Ovary (tissue), 10 donors: ENCODE measurements at places on chromosomes 12 and 14. TPM values are rescaled to one million over a fixed set of nuclear protein-coding genes. Genes with fewer than 3 reads are reported as not detected.

KLHDC1 gene
- 16.8 TPM for total RNA-seq

DNA sequence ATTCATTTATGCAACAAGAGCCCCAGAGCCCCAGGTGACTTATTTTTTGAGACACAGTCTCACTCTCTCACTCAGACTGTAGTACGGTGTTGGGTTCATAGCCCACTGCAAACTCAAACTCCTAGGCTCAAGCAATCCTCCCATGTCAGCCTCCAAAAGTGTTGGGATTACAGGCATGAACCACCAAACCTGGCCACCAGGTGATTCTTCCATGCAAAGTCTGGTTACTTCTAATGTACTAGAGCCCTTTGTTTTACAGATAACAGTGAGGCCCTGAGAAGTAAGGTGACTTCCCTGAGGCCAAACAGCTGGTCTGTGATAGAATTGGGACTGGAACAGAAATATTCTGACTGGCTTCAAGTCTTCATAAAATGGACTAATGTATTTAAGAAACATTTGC lies 10.0 kb upstream of the KCNK10 start:
- H3K27me3 ChIP-seq, result no peaks in the 10 kb centered on the region
- no peak overlapping the region for H3K27ac ChIP-seq
- DNase-seq, result no peak
- no peak overlapping the region for H3K4me3 ChIP-seq

GRCh38 chr12:31317471-31318395 lies 8.2 kb downstream of the SINHCAF start:
- H3K27me3 ChIP-seq, result no peaks in the 10 kb centered on the region
- H3K36me3 ChIP-seq, result no peaks in the 10 kb centered on the region
- no peak overlapping the region for H3K27ac ChIP-seq

DNA sequence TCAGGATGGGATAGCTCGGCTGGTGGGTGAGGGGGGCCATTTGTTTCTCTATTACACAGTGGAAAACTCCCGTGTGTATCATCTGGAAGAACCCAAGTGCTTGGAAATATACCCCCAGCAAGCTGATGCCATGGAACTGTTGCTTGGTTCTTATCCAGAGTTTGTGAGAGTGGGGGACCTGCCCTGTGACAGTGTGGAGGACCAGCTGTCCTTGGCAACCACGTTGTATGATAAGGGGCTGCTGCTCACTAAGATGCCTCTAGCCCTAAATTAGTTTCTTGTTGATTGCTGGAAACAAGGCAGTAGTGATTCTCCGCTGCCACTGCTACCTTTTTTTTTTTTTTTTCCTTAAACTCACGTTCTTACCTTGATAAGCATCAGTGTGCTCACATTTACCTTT lies 1.9 kb downstream of the RIOX1 start:
- H3K4me3 ChIP-seq, result no peak overlapping the region
- H3K27ac ChIP-seq, result no peak overlapping the region
- no peak for DNase-seq
- no peaks in the 10 kb centered on the region for H3K36me3 ChIP-seq

- no peak within 1 kb of the TSS for H3K27ac ChIP-seq
- no peaks in the 10 kb centered on the region for H3K36me3 ChIP-seq
- peak within 1 kb of the TSS; percentile 81 for H3K4me3 ChIP-seq
- H3K4me1 ChIP-seq, result peaks cover 8% of the 10 kb centered on the region
- H3K27me3 ChIP-seq, result no peaks in the 10 kb centered on the region
Observed at GRCh38 chr14:90815822-90816662, at the start of gene TTC7B. Gene TTC7B, minus strand, starts transcription at chr14:90816430. Its CDS starts 135 bp downstream, at chr14:90816295.

CFAP54 gene
- total RNA-seq, result 1.7 TPM

DNA sequence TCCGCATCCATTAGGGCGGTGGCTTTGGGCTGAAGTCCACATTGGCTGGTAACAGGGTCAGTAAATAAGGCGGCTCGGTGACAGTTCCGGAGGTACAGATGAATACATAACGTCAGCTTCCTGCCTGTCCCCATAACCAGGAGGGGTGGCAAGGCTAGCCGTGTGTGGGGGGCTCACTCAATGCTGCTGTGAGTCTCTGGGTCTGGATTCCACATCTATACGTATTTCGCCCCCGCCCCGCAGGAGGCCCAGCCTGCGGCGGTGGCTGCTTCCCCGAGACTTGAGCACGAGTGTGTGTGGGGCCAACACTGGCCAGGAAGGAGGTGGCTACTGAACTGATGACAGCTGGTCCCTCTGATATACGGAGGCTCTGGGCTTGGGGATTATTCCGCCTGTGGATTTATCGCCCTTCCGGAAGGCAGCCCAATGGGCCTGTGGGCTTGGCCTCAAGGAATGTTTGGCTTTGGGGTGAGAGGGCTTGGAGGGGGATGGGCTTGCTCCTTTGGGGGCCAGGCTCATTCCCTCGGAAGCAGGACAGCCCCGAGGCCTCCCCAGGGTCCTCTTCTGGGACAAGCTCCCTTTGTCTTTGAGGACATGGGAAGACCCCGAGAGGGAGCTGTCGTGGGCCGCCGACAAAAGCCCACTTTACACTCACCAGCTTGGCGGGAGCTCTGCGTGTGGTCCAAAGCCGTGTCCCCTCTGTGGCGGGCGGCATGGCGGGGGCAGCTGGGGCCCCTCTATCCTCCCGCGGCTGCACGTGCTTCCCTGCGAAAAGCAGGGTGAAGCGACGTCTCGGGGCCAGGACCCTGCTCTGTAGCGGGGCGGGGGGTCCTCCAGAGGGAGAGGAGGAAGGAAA lies 82.1 kb downstream of the KIF26A start:
- H3K36me3 ChIP-seq, result no peaks in the 10 kb centered on the region
- H3K4me1 ChIP-seq, result peaks cover 12% of the 10 kb centered on the region
- no peak overlapping the region for H3K4me3 ChIP-seq
- H3K27me3 ChIP-seq, result no peaks in the 10 kb centered on the region
- H3K27ac ChIP-seq, result no peak overlapping the region

GRCh38 chr14:81474685-81475324 lies 58.8 kb downstream of the SEL1L start:
- no peak overlapping the region for H3K27ac ChIP-seq
- H3K4me1 ChIP-seq, result peaks cover 7% of the 10 kb centered on the region
- DNase-seq, result no peak
- no peaks in the 10 kb centered on the region for H3K27me3 ChIP-seq

DNA sequence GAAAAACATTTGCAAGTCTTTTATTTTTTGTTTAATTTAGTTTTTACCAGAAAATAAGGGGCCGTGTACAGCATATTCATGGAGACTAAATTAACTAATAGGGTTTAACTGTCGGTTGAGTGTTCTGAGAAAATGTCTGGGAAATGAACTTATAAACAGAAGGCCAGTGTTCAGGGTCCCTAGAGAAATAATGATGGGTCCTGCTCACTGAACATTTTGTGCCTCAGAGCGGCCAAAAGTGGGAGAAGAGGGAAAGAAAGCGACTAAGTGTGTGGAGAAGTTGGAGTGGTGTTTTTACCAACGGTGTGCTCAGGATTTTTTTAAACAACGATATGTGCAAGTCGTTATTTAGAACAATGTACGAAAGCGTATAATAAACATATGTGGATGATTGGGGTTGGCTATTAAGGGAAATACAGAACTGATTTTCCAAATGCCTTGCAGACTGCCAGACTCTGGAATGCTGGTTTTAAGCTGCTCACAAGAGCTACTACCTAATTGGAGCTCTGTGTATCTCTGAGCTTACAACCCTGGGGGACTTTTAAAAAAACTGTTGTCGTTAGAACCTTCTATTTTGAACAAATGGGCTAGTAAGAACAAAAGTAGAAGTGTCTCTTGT lies 166.7 kb downstream of the SLC38A4 start:
- DNase-seq, result no peak
- no peak overlapping the region for H3K27ac ChIP-seq
- peaks cover 6% of the 10 kb centered on the region for H3K4me1 ChIP-seq

- DNase-seq, result no peak
- H3K4me1 ChIP-seq, result peaks cover 2% of the 10 kb centered on the region
- no peaks in the 10 kb centered on the region for H3K36me3 ChIP-seq
- H3K4me3 ChIP-seq, result no peak overlapping the region
Observed at GRCh38 chr12:118356809-118357256, 15.9 kb downstream of the TAOK3 start.

P2RX2 gene
- not detected for total RNA-seq

DNA sequence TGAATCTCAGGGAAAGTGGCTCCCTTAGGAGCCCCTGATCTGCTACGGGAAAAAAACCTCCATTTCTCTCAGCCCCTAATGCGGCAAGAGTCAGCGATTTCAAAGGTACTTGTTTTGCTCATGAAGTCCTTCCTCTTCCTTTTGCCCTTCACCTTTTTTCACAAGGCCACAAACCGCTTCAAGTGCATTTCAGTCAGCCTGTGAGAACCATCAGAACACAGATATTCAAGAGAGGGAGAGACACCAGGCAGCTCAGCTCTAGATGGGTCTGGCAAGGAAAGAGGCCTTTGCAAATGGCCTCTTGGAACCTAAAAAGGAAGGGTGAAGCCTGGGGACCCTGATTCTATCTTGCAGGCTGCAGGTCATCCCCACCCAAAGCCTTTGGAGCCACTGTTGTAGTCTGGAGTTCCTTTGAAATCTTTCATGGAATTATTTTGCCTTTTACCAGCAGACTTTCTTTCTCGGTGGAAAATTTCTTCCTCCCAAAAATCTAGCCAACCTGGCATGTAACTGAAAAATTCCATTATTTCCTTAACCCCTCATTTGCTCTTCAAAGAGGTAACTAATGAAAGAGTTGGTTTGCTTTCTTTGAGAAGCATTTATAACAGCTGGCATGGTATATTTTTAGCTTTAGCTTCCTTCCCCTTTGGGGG lies 145.0 kb downstream of the SAMD4A start:
- DNase-seq, result no peak
- H3K36me3 ChIP-seq, result no peaks in the 10 kb centered on the region
- H3K27ac ChIP-seq, result peak overlapping the region; percentile 65

UNC119B gene
- total RNA-seq, result 18.4 TPM

DNA sequence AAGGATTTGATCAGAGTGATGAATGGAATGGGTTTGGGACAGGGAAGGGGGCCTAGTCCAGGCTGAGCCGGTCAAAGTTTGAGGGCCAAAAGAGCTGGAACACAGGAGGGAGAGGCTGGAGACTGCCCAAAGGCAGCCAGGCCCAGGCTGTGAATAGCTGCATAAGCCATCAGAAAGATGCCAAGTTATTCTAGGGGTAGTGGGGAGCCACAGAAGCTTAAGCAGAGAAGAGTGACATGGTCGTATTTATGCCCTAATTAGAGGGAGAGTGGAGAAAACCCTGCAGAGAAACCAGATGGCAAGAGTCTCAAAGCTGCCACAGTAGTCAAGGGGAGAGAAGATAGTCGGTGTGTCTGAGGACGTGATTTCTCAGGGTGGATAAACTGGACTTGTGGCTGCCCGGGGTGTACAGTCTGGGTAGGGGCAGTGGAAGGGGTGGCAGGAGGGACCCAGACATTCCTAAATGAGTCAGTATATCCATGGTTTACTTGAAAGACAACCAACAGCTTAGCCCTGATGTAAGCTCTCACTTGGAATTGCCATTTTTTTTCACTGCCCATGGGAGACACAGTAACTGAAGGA lies 99.2 kb downstream of the PRICKLE1 start:
- H3K36me3 ChIP-seq, result no peaks in the 10 kb centered on the region
- peaks cover 3% of the 10 kb centered on the region for H3K4me1 ChIP-seq
- H3K27me3 ChIP-seq, result no peaks in the 10 kb centered on the region
- H3K4me3 ChIP-seq, result no peak overlapping the region
- no peak overlapping the region for H3K27ac ChIP-seq
- DNase-seq, result no peak

DNA sequence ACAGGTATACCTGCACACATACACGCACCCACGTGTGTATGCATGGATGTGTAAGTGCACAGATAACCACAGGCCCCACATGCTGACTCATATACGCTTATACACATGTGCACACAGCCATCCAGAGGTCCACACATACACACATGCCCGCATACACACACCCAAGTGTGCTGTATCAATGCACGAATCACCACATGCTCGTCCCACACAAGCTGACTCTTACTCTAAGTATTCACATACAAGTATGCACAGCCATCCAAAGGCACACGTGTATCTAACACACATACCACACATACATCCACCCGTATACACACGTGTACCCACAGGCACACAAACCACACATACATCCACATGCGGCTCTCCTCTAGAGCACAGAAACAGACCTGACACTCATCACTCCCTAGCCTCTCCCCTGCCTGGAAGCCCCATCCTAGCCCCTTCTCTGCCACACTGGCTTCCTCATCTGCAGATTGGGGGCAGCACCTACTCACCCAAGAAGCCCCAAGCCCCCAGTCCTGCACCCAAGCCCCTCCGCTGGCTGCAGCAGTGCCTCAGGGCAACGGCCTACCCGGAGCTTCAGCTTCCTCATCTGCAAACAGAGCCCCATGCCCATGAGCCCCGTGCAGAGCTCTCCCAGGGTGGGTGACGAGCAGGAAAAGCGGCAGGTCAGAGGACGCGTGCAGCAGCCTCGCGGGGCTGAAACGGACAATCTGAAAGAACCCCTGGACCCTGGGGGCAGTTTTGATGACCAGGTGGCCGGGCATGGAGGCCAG lies 105.4 kb downstream of the NCOR2 start:
- H3K4me1 ChIP-seq, result peaks cover 12% of the 10 kb centered on the region
- no peak overlapping the region for H3K27ac ChIP-seq
- no peak for DNase-seq

ANAPC5 gene
- 58.1 TPM for total RNA-seq

- no peaks in the 10 kb centered on the region for H3K27me3 ChIP-seq
- peak overlapping the region; percentile 0 for H3K27ac ChIP-seq
- no peaks in the 10 kb centered on the region for H3K36me3 ChIP-seq
Observed at GRCh38 chr14:73746520-73747378, 32.6 kb upstream of the PNMA1 start.

- H3K4me3 ChIP-seq, result no peak overlapping the region
- no peaks in the 10 kb centered on the region for H3K36me3 ChIP-seq
- no peaks in the 10 kb centered on the region for H3K27me3 ChIP-seq
Observed at GRCh38 chr14:87999277-87999676, 5.7 kb upstream of the GPR65 start.

- H3K36me3 ChIP-seq, result no peaks in the 10 kb centered on the region
Observed at GRCh38 chr12:62533755-62534107, 67.1 kb downstream of the MON2 start.

DNA sequence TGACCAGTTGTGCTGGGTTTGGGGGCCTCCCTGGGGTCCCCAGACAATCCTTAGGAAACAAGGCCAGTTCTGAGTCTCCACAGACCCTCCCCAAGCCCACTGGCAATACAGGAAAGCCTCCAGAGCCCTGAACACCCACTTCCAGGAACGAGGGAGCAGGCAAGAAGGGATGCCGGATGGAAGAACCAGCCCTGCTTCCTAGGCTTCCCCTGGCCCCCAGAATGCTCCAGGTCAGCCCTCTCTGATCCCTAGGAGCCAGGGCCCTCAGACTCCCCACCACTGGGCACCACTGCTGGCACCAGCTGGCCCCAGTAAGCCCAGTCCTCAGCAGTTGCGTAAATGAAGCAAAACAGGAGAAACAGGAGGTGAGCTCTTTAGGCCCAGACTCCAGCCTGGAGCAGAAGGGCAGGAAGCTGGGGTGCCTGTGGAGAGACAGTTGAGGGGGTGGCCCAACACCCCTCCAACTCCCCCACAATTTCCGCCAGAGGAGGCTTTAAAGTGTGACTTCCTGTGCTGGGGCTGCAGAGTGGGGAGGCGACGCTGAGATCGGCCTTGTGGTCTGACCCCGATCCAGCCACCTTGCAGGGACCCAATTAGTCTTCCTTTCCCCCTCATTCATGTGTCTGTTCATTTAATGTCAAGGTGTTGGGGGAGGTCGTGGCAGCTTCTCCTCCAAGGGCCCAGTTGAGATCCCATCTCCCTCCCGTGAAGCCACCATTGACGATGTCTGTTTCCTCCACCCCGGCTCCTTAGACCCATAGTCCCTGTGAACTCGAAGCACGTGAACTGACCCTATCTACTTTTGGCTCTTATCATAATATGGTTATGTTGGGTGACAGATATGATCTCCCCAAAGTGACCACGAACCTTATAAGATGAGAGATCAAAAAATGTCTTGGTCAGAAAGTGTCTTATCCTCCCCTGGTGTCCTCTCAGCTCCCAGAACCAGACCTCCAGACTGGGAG lies 4.7 kb downstream of the TNFRSF1A start:
- peak overlapping the region; percentile 82 for H3K27ac ChIP-seq
- H3K4me1 ChIP-seq, result peaks cover 20% of the 10 kb centered on the region
- no peaks in the 10 kb centered on the region for H3K27me3 ChIP-seq
- peak overlapping the region; percentile 41 for H3K4me3 ChIP-seq
- H3K36me3 ChIP-seq, result no peaks in the 10 kb centered on the region
- DNase-seq, result peak; percentile 56
